ENCODE measurements at places on chromosomes 5 and 9. TPM values are rescaled to one million over a fixed set of nuclear protein-coding genes. Genes with fewer than 3 reads are reported as not detected.

- H3K27ac ChIP-seq: peak within 1 kb of the TSS; percentile 69
- DNase-seq: no peak
Observed at GRCh38 chr5:40841068-40841805, at the start of gene CARD6. TSS of gene CARD6 (plus strand) at chr5:40841367. CDS start at chr5:40841383, 16 bp downstream.

- no peak overlapping the region for H3K27ac ChIP-seq
- peaks cover 5% of the 10 kb centered on the region for H3K4me1 ChIP-seq
- peaks cover 1% of the 10 kb centered on the region for H3K27me3 ChIP-seq
- no peaks in the 10 kb centered on the region for H3K36me3 ChIP-seq
- DNase-seq: no peak
Observed at GRCh38 chr9:87276327-87276841, 221.3 kb upstream of the DAPK1 start.

DNA sequence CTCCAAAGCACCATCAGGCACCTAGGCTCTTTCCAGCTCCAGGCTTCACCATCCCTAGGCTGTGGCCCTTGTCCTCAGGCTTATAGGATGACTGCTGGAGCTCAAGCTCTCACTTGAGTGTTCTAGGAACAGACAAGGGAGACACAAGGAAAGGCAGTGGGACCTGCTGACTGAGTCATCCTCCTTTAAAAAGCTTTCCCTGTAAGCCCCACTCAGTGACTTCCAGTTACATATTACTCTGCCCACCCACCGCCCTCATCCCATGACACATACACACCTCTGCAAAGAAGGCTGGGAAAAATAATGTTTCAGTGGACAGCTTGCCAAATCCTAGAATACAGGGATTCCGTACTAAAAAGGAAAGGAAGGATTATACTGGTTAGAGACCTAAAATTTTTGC lies 154.2 kb upstream of the ZNF366 start:
- no peaks in the 10 kb centered on the region for H3K36me3 ChIP-seq
- H3K4me1 ChIP-seq: no peaks in the 10 kb centered on the region
- no peak for DNase-seq
- no peak overlapping the region for H3K27ac ChIP-seq
- no peak overlapping the region for H3K4me3 ChIP-seq

DNA sequence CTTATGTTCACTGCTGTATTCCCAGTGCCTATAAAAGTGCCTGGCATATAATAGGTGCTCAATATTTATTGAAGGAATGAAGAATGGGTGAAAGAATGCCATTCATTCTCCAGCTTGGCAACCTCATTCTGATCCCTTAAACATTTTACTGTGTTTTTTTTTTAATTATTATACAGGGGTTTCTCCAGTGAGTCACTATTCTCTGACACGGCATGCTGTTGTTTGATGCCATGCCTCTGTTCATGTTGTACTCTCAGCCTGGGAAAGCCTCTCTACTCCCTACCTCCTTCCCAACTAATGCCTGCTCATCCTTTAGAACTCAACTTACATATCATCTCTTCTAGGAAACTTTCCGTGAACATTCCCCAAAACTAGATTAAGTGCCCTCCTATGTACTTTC lies 70.2 kb upstream of the PHF24 start:
- no peak for DNase-seq
- no peak overlapping the region for H3K4me3 ChIP-seq
- no peaks in the 10 kb centered on the region for H3K4me1 ChIP-seq
- H3K36me3 ChIP-seq: no peaks in the 10 kb centered on the region
- no peak overlapping the region for H3K27ac ChIP-seq
- H3K27me3 ChIP-seq: peaks cover 5% of the 10 kb centered on the region

DNA sequence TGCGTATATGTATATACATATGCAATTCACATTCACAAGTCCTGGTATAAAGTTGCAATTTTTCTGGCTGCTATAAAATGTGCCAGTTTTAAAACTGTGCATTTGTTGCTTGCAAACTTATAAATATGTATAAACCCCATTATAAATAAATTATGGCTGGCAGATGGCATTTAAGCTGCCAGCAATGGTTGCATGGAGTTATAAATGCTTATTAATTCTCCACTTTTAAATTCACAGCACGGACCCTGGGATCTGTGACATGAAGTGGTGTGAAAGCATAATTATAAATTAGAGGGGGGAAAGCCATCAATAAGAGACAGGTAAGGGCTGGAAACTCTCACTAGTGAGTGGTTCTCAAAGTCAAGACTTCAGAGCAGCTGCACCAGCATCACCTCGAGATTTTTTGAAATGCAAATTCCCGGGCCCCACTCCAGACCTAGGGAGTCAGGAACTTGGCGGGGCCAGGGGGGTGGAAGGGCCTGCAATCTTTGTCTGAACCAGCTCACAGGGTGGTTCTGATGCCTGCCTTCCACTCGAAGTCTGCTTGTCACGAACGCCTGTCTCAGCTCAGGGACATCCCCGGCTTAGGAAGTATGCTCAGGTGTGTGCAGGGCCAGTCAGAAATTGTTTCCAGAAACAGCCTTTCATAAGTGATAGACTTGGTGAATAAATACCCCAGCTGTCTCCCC lies 16.9 kb downstream of the S1PR3 start:
- H3K4me1 ChIP-seq: no peaks in the 10 kb centered on the region
- H3K4me3 ChIP-seq: no peak overlapping the region
- H3K27me3 ChIP-seq: peaks cover 3% of the 10 kb centered on the region

DNA sequence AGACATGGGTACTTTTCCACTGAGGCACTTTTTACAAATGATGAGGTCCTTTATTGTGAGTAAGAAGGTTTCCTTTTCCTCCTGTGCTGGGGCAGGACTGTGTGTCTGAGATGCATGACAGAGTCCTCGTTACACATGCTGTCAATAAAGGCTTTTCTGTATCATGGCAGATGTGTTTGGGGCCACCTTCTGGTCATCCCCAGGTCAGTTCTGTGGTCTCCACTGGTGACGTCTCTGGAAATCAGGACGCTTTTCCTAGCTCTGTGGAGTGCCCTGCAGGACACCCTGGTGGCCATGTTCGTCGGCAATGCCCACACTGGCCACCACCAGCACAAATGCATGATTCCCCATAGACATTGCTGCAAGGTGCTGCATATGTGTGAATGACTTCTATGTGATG lies 2.8 kb downstream of the CMBL start:
- H3K27me3 ChIP-seq: peaks cover 37% of the 10 kb centered on the region
- peaks cover 4% of the 10 kb centered on the region for H3K4me1 ChIP-seq
- no peaks in the 10 kb centered on the region for H3K36me3 ChIP-seq
- no peak for DNase-seq

DNA sequence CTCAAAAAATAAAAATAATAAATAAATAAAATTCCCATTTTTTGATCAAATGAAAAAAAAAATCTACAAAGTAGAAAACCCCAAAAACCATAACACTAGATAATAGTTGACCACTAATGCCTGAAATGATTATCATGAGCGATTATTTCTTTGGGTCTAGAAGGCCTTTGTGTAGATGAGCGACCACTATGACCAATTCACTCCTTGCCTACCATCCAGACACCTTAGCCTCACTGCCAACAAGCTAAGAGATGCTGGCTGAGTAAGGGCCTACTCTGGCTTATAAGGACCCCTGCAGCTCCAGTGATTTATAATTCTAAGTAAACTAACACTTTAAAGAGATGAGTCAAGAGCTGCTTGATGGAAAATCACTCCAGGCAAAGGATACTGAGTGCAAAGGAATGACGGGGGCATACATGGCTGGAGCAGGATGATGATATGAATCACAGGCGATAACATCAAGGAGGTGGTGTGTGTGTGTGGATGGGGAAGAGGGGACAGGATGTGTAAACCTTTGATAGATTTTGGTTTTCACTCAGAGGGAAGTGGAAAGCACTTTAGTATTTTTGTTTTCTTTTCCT lies 4.8 kb upstream of the F2RL1 start:
- peaks cover 5% of the 10 kb centered on the region for H3K4me1 ChIP-seq
- H3K27ac ChIP-seq: no peak overlapping the region
- H3K36me3 ChIP-seq: no peaks in the 10 kb centered on the region
- no peak overlapping the region for H3K4me3 ChIP-seq

The SLC1A3 gene
- total RNA-seq: not detected

The QRFP gene
- not detected for total RNA-seq

The HSD17B3 gene
- not detected for total RNA-seq

The IRX2 gene
- total RNA-seq: not detected
